ENCODE measurements at places on chromosomes 11 and 22.

DNA sequence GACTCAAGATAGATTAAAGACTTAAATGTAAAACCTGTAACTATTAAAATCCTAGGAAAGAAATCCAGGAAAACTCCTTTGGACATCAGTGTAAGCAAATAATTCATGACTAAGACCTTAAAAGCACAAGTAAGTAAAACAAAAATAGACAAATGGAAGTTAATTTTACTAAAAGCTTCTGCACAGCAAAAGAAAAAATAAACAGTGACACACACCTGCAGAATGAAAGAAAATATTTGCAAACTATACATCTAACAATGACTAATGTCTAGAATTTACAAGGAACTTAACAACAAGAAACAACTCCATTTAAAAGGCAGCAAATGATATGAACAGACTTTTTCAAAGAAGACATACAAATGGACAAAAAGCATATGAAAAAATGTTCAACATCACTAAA, 359.1 kb downstream of the LUZP2 start:
- no peak for DNase-seq

- no peak for DNase-seq
Observed at GRCh38 chr11:124233376-124233775, 7.5 kb upstream of the OR8G1 start.

DNA sequence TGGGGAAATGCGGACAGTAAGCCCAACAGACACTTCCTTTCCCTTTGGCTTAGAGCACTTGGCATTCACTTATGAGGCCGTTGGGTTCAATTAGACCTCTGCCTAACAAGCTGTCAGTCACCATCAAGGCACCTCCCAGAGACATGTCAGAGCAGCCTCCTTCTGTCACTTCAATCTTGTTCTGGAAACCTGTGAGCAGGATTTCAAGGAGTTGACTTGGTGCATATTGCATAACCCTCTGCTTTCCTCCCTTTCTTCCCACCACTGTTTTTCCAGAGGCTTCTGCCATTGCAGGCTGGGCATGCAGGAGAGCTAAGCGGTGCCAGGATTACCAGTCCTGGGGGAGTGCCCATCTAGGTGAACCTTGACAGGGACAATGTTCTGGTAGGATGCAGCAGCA, 484.2 kb upstream of the LRRC4C start:
- no peak for DNase-seq

DNA sequence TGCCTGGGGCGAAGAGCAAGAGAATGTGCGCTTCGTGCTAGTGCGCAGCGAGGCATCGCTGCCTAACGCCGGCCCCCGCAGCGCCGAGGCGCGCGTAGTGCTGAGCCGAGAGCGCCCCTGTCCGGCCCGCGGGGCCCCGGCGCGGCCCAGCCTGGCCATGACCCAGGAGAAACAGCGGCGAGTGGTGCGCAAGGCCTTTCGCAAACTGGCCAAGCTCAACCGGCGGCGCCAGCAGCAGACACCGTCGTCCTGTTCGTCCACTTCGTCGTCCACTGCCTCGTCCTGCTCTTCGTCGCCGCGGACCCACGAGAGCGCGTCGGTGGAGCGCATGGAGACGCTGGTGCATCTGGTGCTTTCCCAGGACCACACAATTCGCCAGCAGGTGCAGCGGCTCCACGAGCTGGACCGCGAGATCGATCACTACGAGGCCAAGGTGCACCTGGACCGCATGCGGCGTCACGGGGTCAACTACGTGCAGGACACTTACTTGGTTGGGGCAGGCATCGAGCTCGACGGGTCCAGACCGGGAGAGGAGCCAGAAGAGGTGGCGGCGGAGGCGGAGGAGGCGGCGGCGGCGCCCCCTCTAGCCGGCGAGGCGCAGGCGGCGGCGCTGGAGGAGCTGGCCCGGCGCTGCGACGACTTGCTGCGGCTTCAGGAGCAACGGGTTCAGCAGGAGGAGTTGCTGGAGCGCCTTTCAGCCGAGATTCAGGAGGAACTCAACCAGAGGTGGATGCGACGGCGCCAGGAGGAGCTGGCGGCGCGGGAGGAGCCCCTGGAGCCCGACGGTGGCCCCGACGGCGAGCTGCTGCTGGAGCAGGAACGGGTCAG, 1.0 kb downstream of the RASSF10 start:
- no peak for DNase-seq

GRCh38 chr22:37626144-37626543, 13.3 kb upstream of the SH3BP1 start:
- no peak for DNase-seq

GRCh38 chr11:19714387-19715363, 2.0 kb downstream of the NAV2 start:
- no peak for DNase-seq

GRCh38 chr22:16783930-16784354, 41.3 kb downstream of the XKR3 start:
- DNase-seq = no peak

- no peak for DNase-seq
Observed at GRCh38 chr11:45885921-45886721, 670 bp downstream of the MAPK8IP1 start.

DNA sequence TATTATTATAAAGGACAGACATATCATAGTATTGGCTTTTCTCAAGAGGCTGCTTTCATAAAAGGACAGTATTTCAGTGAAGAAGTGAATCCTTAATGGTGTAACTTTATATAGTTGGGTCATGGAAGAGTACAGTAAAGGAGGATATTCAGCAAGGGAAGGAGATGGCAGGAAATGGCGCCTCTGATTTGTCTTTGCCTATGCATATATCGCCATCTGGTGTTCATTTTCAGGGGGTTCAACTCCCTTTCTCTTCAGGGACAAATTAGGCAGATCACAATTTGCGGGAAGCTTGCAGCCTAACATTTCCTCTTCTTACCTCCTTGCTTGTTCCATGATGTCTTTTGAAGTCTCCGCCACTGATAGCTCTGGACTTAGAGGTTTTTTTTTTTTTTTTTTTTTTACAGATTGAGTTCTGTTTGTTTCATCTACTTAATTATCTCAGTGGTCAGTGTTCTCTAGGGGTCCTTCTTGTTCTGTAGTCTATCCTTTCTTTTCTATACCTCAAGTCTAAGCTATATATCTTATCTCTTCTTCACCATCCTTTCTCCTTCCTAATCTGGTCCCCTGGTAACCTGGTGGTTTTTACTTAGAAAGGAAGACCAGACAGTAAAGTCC, 21.8 kb upstream of the RRM1 start:
- DNase-seq = peak; percentile 32

DNA sequence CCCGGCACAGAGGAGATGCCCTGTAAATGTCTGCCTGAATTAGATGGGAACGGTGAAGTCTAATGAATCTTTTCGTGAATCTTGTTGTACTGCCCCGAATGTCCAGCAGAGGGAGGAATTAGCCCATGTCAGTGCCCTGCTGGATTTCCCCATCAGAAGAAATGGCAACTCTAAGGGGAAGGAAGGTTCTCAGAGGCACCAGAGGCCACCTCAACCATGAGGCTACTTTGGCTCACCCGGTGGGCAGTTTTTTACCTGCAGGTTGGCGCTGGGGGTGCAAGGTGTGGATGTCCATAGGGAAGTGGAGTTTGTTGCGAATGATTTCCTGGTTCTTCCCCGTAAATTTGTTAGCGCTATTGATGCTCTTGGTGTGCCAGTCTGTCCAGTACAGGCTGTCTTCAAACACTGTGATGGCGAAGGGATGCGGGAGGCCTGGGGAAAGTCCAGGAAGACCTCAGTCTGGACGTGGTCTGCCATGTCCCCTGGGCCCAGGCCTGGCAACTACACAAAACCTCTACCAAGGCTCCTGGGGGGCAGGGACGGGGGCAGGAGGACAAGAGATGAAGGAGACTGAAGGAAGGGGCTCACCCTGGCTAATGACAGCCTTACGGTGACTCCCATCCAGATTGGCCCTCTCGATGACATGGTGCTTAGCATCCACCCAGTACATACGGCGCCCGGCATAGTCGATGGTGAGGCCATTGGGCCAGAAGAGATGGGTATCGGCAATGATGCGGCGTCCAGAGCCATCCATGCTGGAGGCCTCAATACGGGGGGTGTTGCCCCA, 28.5 kb downstream of the LRP4 start:
- peak; percentile 74 for DNase-seq

GRCh38 chr11:19598456-19598855, 114.2 kb upstream of the NAV2 start:
- no peak for DNase-seq

DNA sequence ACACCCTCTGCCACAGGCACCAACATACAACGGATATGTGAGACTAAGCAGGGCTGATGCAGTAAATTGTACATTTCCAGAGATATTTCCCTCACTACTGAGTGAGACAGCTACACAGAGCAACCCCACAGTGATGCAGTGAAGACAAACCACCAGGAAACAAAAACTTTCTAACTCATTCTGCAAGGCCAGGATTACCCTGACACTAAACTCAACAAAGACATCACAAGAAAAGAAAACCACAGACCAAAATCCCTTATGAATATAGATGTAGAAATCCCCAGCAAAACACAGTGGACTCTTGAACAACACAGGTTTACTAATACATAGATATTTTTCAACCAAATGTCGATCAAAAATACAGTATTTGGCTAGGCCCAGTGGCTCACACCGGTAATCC, 1.5 kb upstream of the SLC7A4 start:
- DNase-seq = no peak

DNA sequence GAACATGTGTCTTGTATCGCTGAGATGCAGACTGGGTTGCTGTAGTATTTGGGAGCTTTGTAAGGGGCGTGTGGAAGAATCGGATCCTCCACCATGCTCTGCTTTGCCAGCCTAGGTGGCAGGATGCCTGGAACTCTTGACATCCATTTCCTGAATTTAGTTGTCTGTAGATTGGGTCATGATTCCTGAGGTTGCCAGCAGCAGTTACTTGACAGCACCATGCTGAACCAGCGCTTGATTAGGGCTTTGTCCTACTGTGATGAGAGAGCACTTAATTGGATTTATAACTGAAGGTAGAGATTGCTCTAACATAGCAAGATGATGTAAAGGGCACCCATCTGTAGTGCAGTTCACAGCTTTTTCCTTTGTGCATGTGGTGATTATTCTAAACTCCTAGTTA, 75.6 kb upstream of the HORMAD2 start:
- no peak for DNase-seq

GRCh38 chr22:27501191-27501936, 300.2 kb downstream of the MN1 start:
- DNase-seq = no peak

- DNase-seq = no peak
Observed at GRCh38 chr11:13184295-13184794, 93.2 kb upstream of the BMAL1 start.

DNA sequence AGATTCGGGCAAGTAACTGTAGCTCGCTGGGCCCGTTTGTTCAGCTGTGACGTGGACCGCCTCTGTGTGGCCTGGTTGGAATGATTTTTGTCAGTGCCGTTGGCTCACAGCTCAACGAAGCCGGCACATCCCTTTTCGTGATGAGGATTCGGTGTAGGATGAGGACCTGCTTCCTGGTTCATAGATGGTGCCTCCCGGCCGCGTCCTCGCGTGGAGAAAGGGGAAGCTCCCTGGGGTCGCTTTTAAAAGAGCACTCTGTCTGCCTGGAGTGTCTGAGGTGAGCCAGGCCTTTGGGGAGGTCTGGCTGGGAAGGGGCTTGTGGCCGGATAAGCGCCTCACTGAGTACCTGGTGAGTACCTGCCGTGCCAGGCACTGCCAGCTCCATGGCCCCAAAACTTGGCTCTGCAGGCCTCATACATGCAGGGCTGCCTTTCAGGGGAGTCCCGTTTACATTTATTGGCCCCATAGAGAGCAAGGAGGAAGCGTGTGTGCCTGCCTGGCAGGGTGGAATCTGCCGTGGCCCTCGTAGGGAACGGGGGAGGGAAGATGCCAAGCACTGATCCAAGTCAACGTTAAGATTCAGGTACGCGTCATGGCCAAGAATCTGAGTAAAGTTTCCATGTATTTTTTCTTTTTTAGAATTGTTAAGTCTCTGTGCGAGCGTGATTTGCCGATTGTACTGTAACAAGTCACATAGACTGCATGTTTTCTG, 88.4 kb downstream of the ARHGAP8 start:
- DNase-seq = no peak

- no peak for DNase-seq
Observed at GRCh38 chr11:121572571-121573059, 119.8 kb upstream of the SORL1-AS1 start.

DNA sequence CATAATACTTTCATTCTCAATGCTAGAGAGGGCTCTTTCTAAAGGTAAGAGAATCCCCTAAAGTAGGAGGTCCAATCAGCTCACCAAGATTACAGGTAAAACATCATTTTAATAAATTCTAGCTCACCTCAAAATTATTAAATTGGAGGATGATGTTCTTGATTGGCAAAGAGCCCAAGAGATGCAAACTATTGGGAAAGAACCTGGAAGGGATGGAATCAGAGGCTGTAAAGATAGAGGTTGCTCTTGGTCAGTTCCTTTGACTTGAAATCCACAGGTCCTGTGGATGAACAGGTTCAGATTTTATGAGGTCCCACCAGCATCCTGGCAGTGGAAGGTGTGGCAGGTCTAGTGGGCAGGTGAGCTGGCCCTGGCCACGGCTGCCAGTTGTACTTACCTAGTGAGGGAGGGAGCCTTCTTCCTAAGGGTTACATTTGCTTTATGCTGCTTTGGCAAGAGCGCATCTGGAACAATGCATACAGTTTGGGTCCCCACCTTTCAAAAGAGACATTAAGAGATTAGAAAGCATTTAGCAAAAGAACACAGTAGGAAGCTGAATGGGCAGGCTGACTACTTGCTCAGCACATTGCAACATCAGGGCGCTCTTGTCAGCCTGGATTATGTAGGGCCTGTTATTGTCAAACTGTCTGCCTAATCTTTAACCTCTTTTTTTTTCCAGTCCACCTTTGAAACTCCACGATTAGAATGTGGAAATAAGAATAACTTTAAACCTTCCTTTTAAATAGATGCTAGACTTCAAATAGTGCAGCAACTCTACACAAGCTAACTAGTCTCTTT, 97.0 kb downstream of the RDX start:
- DNase-seq = no peak

GRCh38 chr22:39765661-39766060, 127.9 kb downstream of the ENTHD1 start:
- no peak for DNase-seq

GRCh38 chr11:24587635-24588034, 90.8 kb downstream of the LUZP2 start:
- no peak for DNase-seq

DNA sequence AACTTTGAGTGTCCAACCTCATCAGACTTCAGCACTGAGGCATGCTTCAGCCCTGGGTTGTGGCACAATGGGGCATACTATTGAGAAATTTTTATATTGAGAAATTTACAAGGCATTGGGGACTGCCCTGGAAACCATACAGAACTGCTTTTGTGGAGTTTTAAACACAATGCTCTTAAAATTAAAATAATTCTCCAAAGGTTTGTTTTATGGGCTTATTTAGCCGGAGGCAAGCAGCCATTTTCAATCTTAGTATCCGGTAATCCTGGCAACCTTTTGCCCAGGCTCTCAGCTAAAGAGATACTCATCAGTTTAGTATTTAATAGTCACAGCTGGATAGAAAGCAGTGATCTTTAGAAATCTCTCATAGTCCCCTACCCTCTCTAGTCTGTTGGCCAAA, 3.1 kb upstream of the EXPH5 start:
- no peak for DNase-seq

- DNase-seq = no peak
Observed at GRCh38 chr11:81915045-81915444, 818.6 kb downstream of the FAM181B start.

GRCh38 chr11:1258401-1259075, 35.7 kb downstream of the MUC5B start:
- DNase-seq = no peak

All from activated CD4-positive, alpha-beta T cell treated with anti-CD3 and anti-CD28 coated beads, Interleukin-2, amount 50 U/mL, for 1 hour (primary cell).